Activated CD4-positive, alpha-beta T cell treated with anti-CD3 and anti-CD28 coated beads for 4 hours (primary cell): ENCODE measurements at places on chromosomes 4 and X.
A peak's percentile ranks its signal among the peaks of the same experiment; 100 is the strongest.

- DNase-seq: no peak
Observed at GRCh38 chr4:103002551-103002950, 17.0 kb downstream of the SLC9B1 start.

DNA sequence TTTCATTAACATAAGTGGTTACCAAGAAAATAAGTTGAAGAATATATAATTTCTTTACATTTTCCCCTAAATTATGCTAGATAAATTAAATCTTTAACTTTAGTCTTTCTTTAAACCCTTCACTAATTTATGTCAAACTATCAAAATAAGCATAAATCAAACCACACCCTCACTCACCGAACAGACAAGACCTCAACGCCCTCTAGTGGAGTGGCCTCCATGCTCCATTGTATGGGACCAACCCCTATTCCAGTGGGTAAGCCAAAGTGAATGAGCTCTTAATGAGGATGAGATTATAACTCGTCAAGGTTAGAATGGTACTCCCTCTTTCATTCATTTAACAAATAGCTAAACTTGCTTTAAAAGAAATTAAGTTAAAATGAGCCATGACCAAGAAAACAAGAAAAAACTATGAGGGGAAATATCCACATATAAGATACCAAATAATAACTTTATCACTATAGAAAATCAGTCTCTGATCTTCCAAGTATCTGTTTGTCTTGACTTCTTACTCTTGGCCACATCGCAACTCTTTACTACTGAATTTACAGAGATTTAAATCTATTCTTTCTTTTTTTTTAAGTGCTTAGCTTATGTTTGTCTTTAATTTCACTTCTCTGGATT lies 15.6 kb upstream of the BBS12 start:
- DNase-seq: peak; percentile 73

GRCh38 chr4:109913596-109914241 lies 1.0 kb downstream of the EGF start:
- DNase-seq: no peak

DNA sequence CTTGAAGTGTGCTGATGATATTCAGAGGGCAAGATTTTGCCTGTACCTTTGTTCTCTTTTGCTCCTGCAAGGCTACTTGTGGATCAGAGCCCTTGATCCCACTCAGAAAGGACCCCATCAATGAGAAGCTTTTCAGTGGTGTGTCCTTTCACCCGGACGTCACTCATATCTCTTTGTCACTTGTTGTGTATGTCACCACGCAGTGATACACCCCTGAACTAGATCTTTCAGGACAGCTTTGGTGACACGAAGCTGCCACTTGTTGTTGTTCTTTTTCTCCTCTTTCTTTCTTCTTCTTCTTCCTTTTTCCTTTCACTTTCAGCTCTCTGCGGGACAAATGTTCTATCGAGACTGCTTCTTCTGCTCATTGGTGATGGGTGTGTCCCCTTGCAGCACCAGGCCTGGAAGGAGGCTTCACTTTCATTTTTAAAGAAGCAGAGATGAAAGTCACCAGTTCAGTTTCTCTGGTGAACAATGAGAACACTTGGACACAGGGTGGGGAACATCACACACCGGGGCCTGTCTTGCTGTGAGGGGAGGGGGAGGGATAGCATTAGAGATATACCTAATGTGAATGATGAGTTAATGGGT lies 83.6 kb downstream of the NBDY start:
- DNase-seq: peak; percentile 19

- DNase-seq: no peak
Observed at GRCh38 chr4:83890231-83890630, 354.3 kb downstream of the GPAT3 start.

DNA sequence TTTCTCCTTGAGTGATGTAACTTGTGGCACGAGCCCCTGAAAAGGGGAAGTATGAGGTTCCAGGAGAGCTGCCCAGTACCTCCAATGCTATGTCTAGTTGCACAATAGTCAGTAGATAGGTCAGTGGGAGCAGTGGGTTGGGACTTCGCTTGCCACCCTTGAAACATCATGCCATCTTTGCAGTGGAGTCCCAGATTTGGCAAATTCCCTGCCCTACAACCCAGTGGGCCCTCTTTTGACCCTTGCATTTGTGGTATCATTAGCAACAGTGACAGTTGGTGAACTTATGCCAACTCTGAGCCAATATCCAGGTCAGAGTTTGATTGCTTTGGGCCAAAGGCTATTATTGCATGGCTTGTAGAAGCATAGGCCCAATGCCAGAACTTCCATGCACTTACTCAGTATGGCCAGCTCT lies 12.3 kb downstream of the FHL1 start:
- no peak for DNase-seq

GRCh38 chr4:87633243-87633642 lies 16.8 kb upstream of the DMP1 start:
- DNase-seq: no peak
